ENCODE measurements at places on chromosomes 1 and 21. TPM values are rescaled to one million over a fixed set of nuclear protein-coding genes. Genes with fewer than 3 reads are reported as not detected.

DNA sequence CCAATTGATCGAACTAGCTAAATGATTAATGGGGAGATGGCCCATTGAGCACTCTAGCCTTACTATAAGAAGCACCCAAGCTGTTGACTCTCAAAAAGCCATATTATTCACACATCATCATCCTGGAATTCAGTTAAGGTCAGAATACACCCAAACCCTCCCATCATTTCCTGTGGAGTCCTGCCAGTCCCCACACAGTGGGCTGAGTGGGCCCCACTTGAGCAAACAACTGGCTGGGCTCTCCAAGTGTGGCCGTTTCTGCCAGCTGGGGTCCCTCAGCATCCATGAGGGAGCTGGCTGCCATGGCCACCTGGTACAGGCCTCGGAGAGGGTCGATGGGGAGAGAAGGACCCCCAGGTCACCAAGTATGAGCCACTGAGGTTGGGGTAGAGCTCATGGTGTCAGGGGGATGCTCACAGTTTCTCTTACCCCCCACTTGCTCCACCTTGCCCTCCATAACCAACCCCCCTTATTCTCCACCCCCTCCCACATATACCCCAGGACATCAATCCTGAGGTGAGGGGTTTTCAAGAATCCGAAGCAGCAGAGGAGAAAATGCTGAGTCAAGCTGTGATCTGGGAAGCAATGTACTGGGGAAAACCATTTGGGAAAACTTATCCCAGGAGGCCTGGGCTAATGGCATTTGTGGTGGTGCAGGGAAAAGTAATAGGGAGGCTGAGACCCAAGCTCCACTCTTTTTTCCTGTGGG is 60.3 kb downstream of the UBE2T start:
- no peak for DNase-seq

- no peak for DNase-seq
Measured at GRCh38 chr1:92838519-92838918, 6.7 kb downstream of the RPL5 start.

UBL4B gene
- not detected for total RNA-seq

GRCh38 chr21:27580276-27580675 is 613.4 kb upstream of the ADAMTS5 start:
- no peak for DNase-seq

GRCh38 chr1:51635615-51636014 is 18.7 kb downstream of the OSBPL9 start:
- no peak for DNase-seq

DNA sequence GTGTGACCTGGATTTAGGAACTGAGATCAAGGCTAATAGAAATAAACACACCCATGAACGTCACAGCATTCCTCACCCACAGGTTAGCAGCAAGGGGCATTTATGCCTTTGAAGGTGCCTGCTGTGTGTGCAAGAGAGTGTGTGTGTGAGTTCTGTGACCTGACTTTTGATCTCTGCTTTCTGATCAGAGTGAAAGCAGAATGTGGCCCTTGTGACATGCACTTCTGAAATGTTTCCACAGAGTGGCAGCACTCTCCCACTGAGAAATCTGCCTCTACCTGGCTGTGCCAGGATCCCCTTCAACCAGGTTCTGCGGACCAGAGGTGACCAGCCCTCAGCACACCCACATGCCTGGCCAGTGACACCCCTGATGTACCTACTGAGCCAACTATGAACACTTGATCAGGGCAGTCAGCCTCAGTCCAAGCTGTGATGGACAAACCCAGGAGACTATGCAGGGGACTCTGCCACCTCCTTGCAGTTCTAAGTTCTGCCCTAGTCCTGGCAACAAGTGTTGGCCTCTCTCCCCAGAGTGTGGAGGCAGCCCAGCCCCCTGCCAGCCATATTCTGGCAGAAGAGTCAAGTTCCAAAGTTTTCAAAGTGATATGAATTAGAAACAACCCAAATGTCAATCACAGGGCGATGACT is 41.0 kb downstream of the RXRG start:
- no peak for DNase-seq

- no peak for DNase-seq
Measured at GRCh38 chr21:33058957-33059356, 11.0 kb upstream of the OLIG1 start.

GRCh38 chr1:198725090-198725489 is 86.2 kb downstream of the PTPRC start:
- DNase-seq, result no peak

IQCC gene
- total RNA-seq, result 1.2 TPM

GRCh38 chr1:87061742-87062156 is 147.3 kb downstream of the HS2ST1 start:
- DNase-seq, result no peak

DNA sequence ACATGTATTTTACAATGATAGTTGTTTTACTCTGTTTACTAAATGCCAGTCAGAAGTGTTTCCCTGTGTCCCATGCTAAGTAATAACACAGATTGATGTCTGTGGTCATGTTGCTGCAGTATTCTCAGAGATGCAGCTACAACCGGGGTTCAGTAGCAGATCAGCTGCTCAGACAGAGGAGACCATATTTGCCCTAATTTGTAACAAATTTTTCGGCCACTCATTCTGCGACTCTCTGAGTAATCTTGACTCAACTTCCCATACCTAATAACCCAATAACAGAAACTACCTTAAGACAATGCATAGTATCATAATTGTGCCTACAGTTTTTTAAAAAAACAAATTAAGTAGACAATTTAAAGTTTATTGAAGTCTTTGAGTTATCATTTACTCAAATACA is 32.6 kb downstream of the NIBAN1 start:
- DNase-seq, result no peak

DNA sequence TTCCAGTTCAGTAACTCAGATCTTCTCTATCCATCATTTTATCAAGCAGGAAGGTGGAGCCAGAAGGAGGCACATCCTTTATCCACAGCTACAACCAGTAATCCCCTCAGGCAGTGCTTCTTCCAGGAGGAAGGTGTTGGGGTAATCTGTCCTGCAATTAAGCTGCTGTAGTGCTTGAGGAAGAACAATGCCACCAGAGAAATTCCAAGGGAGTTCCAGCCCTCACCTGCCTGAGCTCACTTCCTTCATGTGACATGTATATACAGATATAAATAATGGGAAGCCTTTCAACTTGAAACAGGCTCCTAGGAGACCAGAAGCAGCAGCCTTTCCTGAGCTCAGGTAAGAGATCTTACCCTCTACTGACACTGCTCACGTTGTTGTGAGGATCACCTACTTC is 2.2 kb upstream of the IL20 start:
- DNase-seq, result no peak

DNA sequence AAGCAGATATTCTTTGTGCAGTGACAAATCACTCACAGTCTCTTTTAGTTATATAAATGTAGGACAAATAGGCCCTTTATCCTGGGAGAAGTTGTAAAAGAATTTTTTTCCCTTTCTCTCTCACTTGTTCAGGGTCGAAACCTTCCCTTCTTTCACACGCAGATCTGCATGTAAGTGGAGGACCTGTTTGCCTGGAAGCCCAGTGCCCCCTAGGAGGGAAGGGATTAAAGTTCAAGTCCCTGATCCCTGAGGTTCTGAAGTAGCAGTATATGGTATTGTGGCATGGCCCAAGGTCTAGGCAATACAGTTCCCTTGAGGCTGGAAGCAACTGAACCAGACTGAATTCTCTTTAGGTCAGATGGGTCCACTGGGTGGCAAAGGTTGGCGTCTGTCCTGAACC is 48.6 kb upstream of the PTGFRN start:
- no peak for DNase-seq

DNA sequence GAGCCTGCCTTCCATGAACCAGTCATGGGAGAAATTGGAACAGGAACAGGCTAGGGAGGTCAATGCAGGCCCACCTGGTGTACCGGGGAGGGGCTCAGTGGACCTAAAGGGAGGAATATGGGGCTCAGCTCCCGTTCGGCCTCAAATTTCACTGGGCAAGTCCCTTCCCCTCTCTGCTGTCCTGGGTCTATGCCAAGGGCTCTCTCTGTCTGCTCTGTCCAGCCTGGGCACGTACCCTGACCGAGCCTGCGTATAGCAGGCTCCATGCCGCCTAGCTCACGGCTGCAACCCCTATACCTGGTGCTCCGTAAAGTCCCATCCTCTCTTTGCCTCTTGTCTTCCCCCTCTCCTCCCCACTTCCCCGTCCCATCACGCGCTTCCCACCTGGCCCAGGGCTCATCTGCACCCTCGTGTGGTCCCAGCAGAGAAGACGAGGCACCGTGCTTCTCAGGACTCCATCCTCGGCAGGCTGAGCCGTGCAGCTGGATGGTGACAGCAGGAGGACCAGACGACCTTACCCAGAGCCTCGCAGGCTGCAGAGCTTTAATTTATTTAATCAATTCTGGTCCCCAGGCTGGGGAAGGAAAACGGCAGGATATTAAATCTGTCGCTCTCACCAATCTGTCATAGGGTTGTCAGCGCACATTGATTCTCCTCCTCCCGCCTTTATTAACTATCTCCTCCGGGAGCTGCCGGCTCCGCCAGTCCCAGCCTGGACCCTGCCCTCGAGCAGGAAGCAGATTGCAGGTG is 25.0 kb upstream of the DISP3 start:
- DNase-seq, result no peak

GRCh38 chr1:44894591-44894990 is 51.5 kb upstream of the PTCH2 start:
- no peak for DNase-seq

SLC1A7 gene
- total RNA-seq, result 0.26 TPM

GRCh38 chr1:11245904-11246719 is 16.2 kb downstream of the MTOR start:
- no peak for DNase-seq

LCE2A gene
- total RNA-seq, result not detected

GRCh38 chr21:45392573-45392971 is 12.4 kb upstream of the COL18A1 start:
- peak; percentile 50 for DNase-seq

FDPS gene
- 225 TPM for total RNA-seq

GRCh38 chr1:100631015-100631551 is 88.5 kb upstream of the VCAM1 start:
- no peak for DNase-seq

GRCh38 chr1:226632169-226632879 is 83.8 kb downstream of the STUM start:
- DNase-seq, result peak; percentile 40

DNA sequence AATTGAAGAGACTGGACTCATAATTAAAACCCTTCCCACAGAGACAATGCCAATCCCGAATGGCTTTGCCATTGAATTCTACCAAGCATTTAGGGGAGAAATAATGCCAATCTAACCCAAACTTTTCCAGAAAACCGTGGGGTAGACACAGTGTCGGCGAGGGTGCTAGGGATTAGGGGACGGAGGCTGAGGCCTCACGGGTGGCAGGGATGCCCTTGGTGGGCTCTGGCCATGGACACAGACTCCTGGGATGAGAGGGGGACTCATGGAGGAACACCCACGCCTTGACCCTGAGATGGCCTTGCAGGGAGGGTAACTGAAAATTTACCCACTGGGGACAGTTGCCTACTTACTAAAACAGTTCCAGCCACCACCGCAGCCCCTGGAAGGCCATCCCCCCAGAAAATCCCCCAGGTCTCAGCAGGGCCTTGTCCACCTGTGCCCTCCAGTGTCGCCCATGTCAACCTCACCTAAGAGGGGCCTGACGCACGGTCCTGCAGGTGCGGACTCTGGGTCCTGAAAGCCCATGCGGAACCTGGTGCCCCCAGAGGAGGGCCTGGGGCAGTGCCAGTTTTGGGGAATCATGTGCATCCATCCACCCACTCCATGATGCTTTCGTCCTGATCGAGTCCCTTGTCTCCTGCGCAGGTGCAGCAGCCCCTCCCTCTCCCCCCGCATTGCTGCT is 1.9 kb downstream of the KRTAP10-5 start:
- DNase-seq, result peak; percentile 48

PODN gene
- total RNA-seq, result 56.5 TPM

CHODL gene
- 0.26 TPM for total RNA-seq

DNA sequence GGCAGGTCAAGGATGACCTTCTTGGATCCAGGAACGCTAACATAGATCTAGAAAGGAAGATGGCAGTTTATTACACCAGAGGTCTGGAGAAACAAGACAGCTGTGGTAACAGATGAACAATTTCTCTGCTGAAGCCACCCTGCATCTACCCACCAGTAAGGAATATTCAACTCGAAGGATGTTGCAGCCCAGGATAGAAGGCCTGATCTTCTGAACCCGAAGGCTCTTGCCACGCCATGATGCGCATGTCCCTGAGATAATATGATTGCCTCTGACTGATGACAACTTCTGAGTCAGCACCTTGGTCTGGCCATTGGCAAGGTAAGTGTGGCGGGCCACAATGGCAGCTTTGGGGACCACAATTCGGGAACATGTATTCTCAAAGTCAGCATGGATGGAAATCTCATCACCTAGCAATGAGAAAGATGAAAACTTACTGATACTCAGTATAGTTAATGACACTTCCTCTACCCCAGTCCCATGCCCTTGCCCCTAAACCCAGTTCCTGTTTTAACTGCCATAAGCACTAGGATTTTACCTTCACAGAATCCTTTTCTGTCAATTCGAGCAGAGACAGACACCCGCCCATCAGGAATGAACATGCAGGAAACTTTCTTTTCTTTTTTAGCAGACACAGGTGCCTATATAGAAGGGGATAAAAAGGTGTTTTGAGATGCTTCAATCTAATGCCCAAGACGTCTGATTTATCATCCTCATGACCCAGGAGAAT is 1.8 kb downstream of the TXNIP start:
- DNase-seq, result no peak

DNA sequence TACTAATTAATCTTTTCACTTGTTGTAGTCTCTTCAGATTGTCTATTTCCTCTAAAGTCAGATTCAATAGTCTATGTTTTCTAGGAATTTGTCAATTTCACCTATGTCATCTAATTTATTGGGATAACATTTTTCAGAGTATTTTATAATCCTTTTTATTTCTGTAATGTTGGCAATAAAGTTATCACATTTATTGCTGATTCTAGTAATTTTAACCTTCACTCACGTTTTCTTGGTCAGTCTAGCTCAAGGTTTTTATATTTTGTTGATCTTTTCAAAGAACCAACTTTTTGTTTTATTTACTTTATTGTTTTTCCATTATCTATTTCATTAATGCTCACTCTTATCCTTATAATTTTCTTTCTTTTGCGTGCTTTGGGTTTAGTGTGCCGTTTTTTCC is 97.9 kb upstream of the GNG12 start:
- no peak for DNase-seq

GBP7 gene
- total RNA-seq, result 0.32 TPM

DNA sequence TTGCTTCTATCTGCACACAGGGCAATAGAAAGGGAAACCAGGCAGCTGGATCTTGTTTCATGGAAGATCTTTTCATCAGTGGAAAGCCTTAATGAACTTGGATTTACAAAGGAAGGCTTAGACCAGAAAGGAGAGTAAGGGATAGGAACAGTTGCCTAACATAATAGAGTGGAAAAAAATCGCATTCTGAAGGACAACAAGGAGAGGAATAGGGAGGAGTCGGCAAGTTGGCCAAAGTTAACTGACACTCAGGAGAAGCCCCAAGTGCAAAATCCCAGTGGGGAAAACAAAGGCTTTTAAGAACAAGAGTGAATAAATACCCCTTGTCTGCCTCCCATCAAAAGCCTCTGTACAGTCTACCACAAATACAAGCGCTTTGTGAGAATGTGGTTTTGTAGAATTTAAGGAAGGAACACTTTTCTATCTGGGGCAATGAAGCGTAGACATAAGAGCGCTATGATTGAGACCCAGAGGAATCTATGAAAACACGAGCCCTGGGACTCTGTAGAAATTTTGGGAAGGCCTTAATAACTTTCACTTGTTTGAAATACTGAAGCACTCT is 74.1 kb downstream of the ZNF648 start:
- no peak for DNase-seq

SETDB1 gene
- 45.8 TPM for total RNA-seq

- no peak for DNase-seq
Measured at GRCh38 chr21:44907225-44907965, 13.3 kb downstream of the ITGB2 start.

GRCh38 chr1:200710166-200710565 is 28.5 kb upstream of the CAMSAP2 start:
- no peak for DNase-seq

GRCh38 chr1:234114648-234115307 is 210.3 kb downstream of the SLC35F3 start:
- DNase-seq, result no peak
